ENCODE measurements at places on chromosomes 1 and 21.

- peak; percentile 7 for DNase-seq
Measured at GRCh38 chr1:204972426-204972825, 70.6 kb upstream of the CNTN2 start.

- DNase-seq = no peak
Measured at GRCh38 chr1:100178091-100178490, at the start of gene LRRC39. LRRC39 (minus strand) TSS chr1:100178256; CDS start chr1:100168516, 9,740 bp downstream.

- DNase-seq = no peak
Measured at GRCh38 chr1:230865062-230865817, 3.1 kb downstream of the C1orf198 start.

- DNase-seq = no peak
Measured at GRCh38 chr21:45575304-45575992, 33.2 kb upstream of the SLC19A1 start.
